Stimulated activated CD4-positive, alpha-beta T cell treated with anti-CD3 and anti-CD28 coated beads, Interleukin-15, amount 100 ng/mL, for 1 hour (primary cell): ENCODE measurements at places on chromosomes 7 and 10.

- DNase-seq: no peak
Measured at GRCh38 chr10:98404571-98405359, 10.2 kb downstream of the PYROXD2 start.

- no peak for DNase-seq
Measured at GRCh38 chr7:153641199-153641598, 411.0 kb upstream of the DPP6 start.

DNA sequence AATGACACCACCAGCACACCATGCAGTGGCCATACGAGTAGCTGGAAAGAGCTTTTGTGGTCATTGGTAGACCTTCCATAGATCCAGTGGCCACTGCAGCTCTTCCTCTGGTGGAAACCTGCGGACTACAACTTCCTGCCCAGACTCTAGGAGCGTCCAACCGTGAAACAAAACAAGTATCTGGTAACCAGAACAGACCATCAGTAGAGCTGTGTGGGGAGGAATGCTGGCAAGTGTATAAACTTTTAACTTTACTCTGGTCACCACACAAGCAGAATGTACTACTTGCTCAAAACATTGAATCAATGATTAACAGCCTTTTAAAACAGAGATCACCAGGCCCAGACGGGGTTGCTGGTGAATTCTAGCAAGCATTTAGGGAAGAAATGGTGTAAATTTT lies 154.7 kb upstream of the DGKB start:
- no peak for DNase-seq

DNA sequence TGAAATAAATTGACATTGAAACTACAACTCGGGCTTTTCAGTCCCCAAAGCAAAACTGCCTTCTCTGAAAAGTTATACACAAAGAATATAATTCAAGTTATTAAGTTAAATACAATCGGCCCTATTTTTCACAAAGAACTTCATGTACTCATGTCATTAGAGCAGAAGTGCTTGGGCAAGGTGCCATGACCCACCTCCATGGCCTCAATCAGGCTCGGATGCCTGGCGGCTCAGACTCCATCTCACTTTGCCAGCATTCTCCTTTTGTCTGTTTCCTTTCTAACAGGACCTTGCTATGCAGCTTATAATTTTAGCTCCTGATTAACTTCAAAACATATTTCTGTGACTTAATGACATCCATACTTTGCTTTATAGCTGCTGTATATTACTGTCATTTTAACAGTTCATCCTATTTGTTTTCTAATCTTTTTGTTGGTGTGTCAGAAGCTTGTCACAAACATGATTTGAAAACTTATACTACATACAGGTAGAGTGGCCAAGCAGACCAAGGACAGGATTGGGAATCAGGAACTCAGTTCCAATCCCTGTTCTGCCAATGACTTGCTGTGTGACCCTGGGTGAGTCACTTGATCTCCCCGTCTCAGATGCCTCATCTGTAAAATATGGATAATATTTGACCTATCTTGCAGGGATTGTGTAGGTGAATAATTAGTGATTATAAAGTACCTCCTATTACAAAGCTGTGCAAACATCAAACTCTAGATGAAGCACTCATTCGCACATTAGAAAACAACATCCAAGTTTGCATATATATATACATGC lies 60.8 kb upstream of the ITGA8 start:
- no peak for DNase-seq

- DNase-seq: no peak
Measured at GRCh38 chr7:18698258-18698734, 202.7 kb downstream of the HDAC9 start.

- no peak for DNase-seq
Measured at GRCh38 chr10:12559578-12560178, 210.3 kb downstream of the CAMK1D start.
